Stimulated activated CD4-positive, alpha-beta T cell treated with anti-CD3 and anti-CD28 coated beads, Interleukin-1b, Interleukin-23, amount 100 ng/mL, for 4 hours (primary cell): ENCODE measurements at places on chromosomes 11 and 22.

DNA sequence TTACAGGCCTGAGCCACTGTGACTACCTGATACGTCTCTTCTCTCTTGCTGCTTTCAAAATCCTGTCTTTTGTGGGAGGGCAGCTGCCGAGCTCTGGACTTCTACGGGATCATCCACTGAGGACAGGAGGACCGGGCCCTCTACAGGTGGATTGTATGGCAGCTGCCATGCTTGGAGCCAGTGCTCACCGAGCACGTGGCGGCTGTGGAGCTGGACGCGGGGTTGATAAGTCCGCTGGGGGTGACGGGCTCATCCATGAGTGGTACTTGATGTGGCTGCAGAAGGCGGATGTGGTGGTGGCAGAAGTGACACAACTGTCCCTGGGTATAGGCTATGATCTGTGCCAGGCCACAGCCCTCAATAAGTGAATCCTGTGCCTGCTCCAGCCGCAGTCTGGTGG, 1.8 kb upstream of the CYP2D6 start:
- no peak for DNase-seq

DNA sequence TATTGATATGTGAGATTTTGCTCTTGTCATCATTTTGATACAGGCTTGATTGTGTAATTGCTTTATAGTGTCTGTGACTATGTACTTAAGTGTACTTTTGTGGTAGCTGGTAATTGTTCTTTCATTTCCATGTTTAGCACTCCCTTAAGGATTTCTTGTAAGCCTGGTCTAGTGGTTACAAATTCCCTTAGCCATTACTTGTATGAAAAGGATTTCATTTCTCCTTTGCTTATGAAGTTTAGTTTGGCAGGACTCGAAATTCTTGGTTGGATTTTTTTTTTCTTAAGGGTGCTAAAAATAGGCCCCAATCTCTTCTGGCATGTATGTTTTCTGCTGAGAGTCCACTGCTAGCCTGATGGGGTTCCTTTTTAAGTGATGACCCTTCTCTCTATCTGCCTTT, 346.8 kb downstream of the JRKL start:
- no peak for DNase-seq

GRCh38 chr11:65219930-65220213, 38.1 kb downstream of the CAPN1 start:
- no peak for DNase-seq

GRCh38 chr11:78350646-78351165, 66.9 kb downstream of the GAB2 start:
- no peak for DNase-seq

DNA sequence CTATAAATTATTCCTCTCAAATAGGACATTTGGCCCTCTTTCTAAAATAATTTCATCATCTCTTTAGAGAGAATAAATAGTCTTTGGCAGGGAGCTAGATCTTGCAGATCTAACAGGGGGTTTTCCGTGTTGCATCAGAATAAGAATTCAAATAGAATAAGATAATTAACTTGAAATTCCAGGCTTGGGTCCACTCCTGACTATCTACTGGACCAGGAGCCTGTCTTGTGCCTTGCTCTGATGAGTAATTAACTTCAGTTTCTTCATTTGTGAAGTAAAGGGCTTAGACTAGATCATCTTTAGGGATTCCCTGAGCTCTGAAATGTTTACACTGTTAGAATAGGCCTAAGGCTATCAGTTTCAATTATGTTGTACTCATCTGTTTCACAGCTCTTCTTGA, 23.5 kb upstream of the TMEM123 start:
- DNase-seq: no peak

DNA sequence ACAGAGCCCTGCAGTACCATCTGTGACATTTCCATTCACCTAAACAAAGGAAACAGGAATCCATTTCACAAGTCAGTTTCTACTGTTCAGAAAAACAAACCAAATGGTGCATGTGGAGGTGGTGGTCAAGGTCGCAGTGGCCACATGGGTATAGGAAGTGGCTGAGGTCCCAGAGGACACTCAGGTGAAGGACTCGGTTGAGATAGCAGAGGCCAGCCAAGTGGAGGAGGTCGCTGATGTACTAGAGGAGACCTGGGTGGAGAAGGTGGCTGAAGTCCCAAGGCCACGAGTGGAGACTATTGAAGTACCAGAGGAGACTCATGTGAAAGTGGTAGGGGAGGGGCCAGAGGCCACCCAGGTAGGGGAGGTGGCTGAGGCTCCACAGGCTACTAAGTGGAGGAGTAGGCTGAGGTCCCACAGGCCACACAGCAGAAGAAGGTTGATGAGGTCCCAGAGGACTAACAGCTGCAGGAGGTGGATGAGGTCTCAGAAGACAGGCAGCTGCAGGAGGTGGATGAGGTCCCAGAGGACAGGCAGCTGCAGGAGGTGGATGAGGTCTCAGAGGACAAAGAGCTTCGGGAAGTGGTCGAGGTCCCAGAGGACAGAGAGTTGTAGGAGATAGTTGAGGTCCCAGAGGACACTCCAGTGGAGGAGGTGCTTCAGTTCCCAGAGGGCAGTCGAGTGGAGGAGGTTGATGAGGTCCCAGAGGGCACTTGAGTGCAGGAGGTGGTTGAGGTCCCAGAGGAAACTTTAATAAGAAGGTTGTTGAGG, 40.2 kb downstream of the ZNF195 start:
- no peak for DNase-seq

DNA sequence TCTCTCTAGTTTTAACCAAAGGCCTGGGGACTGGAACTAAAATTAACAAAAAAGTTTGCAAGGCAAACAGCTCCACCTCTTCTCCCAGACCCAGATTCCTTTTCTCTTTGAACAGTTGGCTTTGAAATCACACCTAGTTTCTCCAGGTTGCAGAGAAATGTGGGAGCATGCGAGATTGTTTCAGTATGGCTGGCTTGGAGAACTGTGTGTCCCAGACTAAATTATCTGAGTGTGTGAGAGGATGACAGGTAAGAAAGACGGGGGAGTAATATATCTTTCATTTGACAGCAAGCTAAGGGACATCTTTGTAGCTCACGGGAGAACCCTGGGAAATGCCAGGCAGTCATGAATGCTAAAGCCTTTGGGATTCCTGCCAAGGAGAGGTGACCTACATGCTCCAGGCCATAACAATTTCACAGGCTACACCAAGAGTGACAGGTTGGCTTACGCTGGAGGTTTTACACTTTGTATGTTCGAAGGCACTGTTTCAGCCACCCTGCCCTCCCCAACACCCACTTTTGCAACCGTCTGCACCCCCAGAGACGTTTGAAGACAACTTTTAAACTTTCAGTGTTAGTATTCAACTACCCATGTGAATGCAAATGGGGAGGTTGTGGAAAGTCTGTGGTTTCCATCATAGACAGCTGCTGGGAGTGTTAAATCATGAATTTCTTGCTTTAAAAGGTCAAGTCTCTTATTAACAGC, 109.3 kb upstream of the SNX19 start:
- no peak for DNase-seq

- DNase-seq: no peak
Measured at GRCh38 chr11:121257289-121257688, 35.3 kb upstream of the SC5D start.

DNA sequence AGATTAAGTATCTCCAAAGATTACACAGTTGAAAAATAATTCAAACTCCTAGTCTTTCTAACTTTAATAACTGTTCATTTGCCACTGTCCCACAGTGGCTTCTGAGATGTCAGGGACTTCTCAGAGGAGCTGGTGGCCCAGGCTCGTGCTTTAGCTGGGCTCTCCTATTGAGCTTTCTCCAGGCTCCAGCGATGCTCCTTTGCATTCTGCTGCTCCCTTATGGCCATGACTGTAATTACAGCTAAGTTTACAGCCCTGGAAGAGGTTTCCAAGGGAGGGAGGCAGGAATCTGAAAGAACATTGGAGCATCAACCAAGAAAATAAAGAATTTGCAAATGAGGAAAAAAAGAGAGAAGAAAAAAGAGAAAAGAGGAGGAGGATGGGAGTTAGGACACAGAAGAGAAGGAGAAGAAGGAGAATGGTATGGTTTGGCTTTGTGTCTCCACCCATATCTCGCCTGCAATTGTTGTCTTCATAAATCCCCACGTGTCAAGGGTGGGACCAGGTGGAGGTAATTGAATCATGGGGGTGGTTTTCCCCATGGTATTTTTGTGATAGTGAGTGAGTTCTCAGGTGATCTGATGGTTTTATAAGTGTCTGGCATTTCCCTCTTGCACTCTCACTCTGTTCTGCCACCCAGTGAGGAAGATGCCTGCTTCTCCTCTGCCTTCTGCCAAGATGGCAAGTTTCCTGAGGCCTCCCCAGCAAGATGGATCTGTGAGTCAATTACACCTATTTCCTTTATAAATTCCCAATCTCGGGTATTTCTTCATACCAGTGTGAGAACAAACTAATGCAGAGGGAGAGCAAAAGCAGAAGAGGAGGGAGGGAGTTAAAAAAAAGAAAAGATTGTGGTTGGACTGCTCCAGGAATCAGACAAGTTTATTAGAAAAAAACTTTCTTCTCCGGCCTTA, 857.0 kb downstream of the KCNA4 start:
- no peak for DNase-seq

DNA sequence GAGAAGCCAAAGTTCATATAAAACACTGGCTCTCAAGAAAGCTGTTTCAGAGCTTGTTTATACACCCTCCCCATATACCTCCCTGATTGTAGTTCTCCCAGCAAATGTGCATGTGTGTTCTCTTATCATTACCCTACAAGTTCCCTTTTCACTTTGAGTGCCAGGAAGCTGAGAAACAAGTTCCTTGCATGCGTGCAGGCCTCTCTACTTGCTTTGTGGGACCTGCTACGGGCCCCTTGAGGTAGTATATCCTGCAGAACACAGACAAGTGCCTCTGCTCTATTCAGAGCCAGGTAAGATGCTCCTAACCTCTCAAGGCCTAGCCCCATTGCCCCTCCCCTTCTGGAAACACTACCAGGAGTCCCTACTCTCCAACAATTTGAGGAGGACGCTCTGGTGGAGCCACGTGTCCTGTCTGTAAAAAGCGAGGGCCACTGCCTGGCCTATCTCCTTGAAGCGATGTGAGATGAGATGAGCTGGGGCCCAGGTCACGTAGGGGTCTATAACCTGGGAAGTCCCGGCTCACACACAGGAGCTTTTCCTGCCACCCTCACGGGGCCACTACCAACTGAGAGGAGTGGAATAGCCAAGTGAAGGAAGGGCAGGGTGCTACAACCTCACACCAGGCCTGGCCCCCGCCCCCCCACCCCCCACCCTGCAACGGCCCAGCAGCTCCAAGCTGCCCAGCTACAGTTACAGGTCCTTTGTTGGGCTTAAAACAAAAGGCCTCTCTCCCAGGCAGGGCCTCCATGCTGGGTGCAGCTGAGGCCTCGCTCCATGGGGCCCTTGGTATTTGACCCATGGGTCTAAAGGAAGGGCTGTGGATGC, 2.6 kb upstream of the ATP5MGL start:
- DNase-seq: no peak

- DNase-seq: no peak
Measured at GRCh38 chr11:133038850-133039249, 493.5 kb downstream of the OPCML start.

GRCh38 chr11:6737872-6738466, 33.8 kb downstream of the OR2AG2 start:
- peak; percentile 16 for DNase-seq

DNA sequence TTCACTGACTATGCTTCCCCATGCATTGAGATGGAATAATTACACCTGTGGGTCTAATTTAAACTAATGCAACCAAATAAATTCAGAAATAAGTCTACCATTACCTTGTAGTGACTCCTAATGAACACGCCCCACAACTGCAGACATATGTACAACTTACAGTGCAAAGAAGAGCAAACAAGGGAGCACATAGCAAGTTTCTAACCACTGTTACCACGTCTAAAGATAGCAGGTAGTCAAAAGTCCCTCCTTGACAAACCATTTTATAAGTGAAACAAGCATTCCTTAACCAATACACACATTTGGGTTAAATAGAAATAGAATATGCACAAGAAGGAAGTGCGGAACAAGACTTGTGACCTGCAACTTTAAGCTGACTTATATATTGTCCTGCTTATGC, 20.6 kb downstream of the PHF21A start:
- DNase-seq: no peak

DNA sequence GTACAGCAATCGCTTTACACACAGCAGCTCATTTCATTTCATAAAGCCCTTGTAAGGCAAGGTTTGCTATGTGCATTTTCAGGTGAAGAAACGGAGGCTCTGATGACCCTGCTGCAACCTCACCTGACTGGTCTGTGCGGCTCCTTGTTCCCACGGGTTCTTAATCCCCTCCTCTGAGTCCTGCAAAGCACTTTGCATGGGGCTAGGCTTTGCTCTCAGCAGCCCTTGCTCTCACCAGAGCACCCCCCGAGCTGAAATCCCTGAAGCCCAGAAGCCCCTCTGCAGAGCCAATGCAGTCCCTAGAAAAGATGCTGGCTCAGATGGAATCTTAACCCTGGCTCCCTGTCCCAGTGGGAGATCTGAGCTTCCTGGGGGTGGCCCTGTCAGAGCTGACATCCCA, 11.0 kb upstream of the APOL6 start:
- no peak for DNase-seq

DNA sequence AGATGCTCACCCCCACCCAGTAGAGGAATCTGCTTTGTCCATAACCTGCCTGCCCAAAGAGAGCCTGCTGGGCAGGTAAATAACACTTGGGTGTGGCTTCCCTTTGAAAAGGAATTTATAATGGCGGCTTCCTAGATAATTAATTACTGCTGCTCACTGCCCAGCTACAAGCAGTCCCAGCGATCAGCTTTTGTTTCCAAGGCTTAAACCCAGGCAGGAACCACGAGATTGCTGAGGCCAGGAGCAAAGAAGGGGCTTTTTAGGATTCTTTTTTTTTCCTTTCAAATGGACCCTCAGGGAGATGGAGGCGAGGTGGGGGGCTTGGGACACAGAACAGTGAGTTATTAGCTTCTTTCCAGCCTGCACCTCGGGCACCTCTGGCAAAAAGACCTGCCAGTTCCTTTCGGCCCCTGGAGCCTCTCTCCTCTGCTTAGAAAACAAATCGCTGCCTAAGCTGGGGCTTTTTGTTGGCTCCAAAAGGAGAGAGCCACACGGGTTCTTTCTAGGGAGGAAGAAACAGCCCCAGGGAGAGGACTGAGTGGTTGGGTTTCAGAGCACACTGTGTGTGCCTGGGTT, 107.2 kb downstream of the TSPAN18 start:
- no peak for DNase-seq

GRCh38 chr11:2655016-2655719, 44.6 kb downstream of the KCNQ1OT1 start:
- DNase-seq: no peak

- DNase-seq: no peak
Measured at GRCh38 chr22:46350646-46351045, 15.1 kb downstream of the TRMU start.

GRCh38 chr11:68748061-68748460, 3.3 kb downstream of the TESMIN start:
- DNase-seq: no peak

GRCh38 chr11:57464539-57465181, 4.3 kb downstream of the RTN4RL2 start:
- no peak for DNase-seq

- DNase-seq: no peak
Measured at GRCh38 chr11:98572941-98573340, 447.8 kb upstream of the CNTN5 start.

GRCh38 chr22:28268850-28269249, 349.8 kb upstream of the PITPNB start:
- no peak for DNase-seq
